Activated CD4-positive, alpha-beta T cell treated with anti-CD3 and anti-CD28 coated beads for 48 hours (primary cell): ENCODE measurements at places on chromosomes 16 and 17.

GRCh38 chr17:56260376-56261002 is 107.2 kb downstream of the ANKFN1 start:
- DNase-seq, result no peak

DNA sequence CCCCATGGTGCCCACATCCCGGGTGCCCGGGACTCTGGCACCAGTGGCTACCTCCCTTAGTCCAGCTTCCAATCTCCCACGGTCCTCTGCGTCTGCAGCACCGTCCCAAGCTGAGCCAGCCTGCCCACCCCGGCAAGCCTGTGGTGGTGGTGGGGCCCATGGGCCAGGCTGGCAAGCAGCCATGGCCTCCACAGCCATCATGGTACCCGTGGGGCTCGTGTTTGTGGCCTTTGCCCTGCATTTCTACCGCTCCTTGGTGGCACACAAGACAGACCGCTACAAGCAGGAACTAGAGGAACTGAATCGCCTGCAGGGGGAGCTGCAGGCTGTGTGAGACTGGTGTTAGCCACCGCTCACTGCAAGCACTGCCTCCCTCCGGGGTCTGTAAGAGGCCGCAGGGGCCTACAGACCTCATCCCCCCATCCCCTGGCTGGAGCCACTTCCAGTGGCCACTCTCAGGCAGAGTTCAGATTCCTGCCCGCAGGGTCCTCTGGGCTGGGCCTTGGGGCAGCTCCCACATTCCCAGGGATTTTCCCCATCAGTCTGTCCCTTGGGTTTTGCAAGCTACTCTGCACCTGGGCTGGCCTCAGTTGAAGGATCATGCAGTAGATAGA is 3.9 kb upstream of the SETD1A start:
- peak; percentile 79 for DNase-seq

- DNase-seq, result no peak
Measured at GRCh38 chr16:56237451-56237930, 46.2 kb downstream of the GNAO1 start.

GRCh38 chr16:629185-629832 is 1.5 kb upstream of the WFIKKN1 start:
- no peak for DNase-seq

DNA sequence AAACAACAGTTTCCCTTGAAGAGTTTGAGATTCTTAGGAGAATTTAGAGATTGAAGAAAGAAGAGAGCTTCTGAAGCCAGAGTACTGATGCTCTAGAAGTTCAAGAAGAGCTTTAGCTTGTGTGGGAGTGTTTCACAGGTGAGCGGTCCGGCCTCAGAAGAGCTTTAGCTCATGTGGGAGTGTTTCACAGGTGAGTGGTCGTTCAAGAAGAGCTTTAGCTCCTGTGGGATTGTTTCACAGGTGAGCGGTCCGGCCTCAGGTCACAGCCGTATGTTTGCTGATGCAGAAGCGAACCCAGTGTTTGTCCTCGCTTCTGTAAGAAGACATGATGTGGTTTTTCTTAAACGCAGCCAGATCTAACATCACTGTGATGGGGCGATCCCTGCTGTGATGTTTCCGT is 76.4 kb downstream of the SEC14L1 start:
- no peak for DNase-seq

DNA sequence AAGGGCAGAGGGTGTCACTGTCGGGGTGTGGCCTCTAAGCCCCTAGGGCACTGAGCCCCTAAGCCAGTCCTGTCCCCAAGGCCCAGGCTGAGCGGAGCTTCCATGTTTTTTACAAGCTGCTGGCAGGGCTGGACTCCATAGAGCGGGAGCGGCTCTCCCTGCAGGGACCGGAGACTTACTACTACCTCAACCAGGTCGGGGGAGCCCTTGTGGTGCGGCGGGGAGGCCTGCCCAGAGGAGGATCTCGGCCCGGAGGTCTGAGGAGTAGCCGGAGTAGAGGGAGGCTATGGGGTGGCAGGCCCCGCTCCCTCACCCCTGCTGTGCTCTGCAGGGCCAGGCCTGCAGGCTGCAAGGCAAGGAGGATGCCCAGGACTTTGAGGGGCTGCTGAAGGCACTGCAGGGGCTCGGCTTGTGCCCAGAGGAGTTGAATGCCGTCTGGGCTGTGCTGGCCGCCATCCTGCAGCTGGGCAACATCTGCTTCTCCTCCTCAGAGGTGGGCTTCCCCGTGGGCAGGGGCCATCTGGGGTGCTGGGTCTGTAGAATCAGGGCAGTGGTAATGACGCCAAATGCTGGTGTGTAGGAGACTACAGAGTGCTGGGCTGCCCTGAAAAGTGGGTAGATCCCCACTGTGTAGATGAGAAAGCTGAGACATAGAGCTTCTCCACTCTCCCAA is 4.9 kb downstream of the MYO15B start:
- no peak for DNase-seq

DNA sequence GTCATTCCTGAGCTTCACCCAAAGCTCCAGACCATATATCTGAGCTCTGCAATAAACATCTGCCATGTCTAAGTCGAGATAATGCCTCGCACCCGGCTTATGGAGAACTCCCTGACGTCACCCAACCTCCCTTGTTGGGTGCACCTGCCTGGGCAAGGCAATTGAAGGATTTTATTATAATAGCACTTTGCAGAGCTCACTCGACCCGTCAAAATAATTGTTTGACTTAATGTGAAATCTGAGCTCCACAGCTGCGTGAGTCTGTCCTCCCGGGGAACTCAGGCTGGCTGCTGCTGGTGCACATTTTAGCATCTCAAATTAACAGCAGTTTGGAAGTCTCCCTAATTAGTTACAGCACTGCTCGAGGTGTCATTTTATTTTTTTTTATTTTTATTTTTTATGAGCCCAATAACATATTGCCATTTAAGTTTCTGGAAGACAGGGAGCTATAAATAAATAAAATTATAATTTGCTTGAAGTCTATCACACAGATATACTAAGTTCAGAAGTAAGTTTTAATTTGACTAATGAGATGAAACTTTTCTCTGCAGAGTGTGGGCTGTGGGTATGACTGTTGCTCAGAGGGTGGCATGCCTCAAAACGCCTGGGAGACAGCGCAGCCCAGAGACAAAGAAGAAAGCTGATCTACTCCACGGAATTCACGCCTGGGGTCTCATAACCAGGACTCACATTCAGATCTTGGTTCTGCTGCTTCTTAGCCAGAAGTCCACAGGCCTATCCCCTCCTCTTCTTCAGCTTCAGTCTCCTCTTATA is 401.4 kb upstream of the C16orf82 start:
- DNase-seq, result peak; percentile 39

- DNase-seq, result peak; percentile 41
Measured at GRCh38 chr17:2170023-2170422, 115.1 kb downstream of the HIC1 start.

DNA sequence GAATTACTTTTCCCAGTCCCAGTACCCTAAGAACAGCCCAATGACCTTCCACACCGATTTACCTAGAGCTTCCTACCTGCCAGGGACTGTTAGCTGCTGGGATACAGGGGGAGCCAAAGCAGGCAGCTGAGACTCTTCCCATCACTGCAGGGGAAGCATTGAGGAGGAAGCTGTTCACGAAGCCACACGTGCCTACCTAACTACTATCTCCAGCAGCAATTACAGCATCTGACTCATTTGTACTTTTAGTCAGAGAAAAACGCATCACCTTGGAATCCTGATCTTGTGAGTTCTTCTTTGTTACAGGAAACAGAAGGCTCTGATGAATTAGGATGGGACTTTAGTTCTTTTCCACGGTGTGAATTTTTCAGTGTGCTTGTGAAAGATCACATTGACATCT is 113.7 kb upstream of the DHX40 start:
- DNase-seq, result no peak

DNA sequence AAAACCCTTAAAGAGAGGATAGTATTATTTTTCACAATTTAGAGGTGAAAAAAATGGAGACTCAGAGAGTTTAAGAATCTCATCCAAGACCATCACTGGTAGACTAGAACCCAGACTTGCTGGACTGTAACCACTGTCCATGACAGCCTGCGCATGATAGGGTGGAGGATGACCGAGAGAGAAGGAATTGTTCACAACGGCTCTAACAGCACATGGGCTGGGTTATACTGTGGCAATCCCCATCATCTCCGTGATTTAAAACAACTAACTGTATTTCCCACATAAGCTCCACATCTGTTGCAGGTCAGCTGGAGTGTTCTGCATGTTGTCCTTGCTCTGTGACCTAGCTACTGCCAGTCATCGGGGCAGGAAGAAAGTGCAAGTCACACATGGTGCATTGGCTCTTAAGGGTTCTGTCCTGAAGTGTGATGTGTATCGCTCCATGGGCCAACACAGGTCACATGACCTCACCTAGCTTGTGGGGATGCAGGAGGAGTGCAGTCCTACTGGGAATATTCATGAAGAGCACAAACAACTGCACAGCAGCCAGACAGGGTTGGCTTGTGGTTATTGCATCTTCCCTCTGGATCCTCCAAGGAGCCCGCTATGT is 131.2 kb upstream of the MPHOSPH6 start:
- DNase-seq, result no peak

- no peak for DNase-seq
Measured at GRCh38 chr17:10741416-10742135, 11.8 kb upstream of the TMEM220 start.

DNA sequence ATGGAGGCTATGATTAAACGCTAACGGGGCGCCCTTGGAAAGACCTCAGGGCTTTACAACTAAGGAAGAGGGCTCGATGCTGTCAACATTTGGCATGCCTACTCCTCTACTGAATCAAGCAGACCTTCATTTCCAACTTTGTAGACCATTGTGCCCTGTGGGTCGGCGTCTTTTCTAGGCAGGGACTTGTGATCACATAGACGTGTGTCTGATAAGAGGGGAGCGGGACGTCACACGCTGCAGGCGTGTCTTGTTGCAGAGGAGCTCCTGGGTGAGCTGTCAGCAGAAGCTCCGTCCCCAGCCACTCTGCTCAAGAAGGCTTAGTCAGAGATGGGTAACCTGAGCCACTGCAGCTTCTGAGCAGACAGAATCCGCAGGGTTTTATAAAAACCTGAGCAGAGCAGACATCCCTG is 2.8 kb downstream of the MAPK8IP3 start:
- no peak for DNase-seq

GRCh38 chr17:27239584-27239983 is 54.3 kb upstream of the WSB1 start:
- no peak for DNase-seq

DNA sequence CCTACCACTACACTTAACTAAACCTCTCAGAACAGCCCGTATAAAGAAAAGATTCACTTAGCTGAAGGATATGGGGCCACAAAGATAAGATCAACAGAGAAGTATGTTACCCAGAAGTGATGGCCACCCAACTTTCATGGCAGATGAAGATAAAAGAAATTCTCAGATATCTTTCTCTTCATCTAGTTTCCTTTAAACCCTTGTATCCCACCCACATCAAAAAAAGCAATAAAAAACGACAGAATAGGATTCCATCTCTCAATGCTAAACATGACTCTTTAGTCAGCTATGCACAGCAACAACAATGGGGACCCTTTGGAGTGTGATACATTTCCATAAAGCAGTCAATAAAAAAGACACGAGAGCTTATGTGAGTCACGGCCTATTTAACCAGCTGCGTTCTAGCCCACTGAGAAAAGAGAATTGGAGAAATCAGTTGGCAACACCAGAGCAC is 86.6 kb downstream of the SNX11 start:
- DNase-seq, result no peak

DNA sequence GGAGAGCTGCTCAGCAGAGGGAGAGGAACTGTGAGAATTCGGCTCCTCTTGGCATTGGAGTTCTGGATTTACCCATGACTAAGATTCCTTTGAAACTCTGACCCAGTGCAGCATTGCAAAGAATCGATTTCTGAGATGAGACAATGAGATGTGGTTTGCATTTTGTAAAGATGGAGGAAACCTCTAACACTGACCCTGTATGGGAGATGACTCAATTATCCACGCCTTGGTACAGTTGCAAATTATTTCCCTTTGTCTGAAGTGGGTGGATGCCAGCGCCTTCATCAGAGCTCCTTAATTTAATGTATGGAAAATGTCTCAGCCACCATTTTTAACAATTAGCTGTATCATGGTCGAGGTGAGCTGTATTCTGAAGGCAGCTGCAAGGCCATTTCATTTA is 53.4 kb downstream of the NUP93 start:
- no peak for DNase-seq

GRCh38 chr16:89359264-89360147 is 130.9 kb downstream of the ANKRD11 start:
- no peak for DNase-seq

- peak; percentile 13 for DNase-seq
Measured at GRCh38 chr17:32349503-32349853, 479 bp upstream of the ZNF207 start.

- no peak for DNase-seq
Measured at GRCh38 chr17:40430272-40431230, 12.7 kb upstream of the IGFBP4 start.

DNA sequence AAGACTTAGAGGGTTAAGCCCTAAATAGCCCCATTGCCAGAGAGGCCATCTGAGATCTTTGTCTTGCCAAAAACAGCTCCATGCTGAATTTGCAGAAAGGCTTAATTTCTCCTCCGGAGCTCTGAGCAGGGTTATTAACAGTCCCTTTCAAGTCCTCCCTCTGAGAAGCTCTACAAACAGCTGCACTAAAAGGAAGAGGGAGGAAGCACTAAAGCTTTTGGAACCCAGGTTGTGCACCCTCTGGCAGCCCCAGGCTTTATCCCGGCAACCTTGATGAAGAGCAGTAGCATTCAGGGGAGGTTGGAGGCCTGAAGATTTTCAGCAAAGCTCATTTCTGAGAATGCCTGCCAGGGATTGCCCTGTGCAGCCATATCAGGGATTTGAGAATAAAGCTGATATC is 554.7 kb downstream of the RBFOX1 start:
- DNase-seq, result no peak

- no peak for DNase-seq
Measured at GRCh38 chr16:69559164-69559563, 6.6 kb upstream of the NFAT5 start.

GRCh38 chr17:38428643-38429371 is 543 bp downstream of the ARHGAP23 start:
- no peak for DNase-seq

- DNase-seq, result peak; percentile 64
Measured at GRCh38 chr17:80847496-80848230, 144.0 kb upstream of the CHMP6 start.

DNA sequence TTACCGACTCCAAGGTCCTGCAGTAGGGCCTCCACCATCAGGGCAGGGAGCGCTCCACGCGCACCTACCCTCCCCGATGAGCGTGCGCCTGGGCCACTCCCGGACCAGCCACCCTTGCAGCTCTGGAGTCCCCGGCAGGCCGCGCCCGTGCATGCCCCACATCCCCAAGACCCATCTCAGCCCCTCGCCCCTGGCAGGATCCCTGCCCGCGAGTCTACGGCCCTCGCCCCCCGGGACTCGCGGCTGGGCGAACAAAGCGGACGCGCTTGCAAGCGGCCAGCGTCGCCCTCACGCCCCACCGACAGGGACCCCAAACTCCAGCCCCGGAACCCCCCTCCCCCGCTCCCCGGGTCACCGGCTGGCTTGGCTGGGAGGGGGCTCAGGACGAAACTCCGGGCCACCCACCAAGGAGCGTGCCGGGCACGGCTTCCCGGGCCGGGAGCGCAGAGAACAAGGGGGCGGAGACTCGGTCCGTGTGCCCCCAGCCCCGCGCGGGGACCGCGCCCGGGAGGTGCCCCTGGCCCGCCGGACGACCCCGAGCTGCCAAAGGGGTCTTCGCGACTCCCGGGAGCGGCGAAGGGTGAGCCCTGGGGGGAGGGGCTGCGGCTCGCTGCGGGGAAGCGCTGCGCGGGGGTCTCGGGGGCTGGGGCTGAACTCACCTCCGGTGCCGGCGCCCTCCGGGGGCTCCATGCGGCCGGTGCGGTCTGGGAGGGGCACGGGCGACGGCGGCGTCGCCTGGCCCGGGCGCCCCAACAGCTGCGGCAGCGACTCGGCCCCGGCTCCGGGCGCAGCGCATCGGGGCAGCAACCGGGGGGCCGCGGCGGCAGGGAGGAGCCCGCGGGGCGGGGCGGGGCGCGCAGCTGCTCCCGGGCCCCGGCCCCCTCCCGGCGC is at the start of gene DBNDD1:
TSS of gene DBNDD1 (minus strand) at position 805 of the 891 bp plus-strand sequence. CDS start at position 690, 115 bp downstream.
- DNase-seq, result no peak
